ENCODE measurements at places on chromosomes 11 and 22. TPM values are rescaled to one million over a fixed set of nuclear protein-coding genes. Genes with fewer than 3 reads are reported as not detected.

- DNase-seq, result peak; percentile 96
Measured at GRCh38 chr22:27632451-27633295, 168.9 kb downstream of the MN1 start.

- DNase-seq, result no peak
Measured at GRCh38 chr22:20124083-20124787, 7.2 kb upstream of the TRMT2A start.

GRCh38 chr22:20413217-20414058 lies 19.5 kb downstream of the ZNF74 start:
- no peak for DNase-seq

- DNase-seq, result no peak
Measured at GRCh38 chr22:48959496-48959895, 868.2 kb downstream of the BRD1 start.

DNA sequence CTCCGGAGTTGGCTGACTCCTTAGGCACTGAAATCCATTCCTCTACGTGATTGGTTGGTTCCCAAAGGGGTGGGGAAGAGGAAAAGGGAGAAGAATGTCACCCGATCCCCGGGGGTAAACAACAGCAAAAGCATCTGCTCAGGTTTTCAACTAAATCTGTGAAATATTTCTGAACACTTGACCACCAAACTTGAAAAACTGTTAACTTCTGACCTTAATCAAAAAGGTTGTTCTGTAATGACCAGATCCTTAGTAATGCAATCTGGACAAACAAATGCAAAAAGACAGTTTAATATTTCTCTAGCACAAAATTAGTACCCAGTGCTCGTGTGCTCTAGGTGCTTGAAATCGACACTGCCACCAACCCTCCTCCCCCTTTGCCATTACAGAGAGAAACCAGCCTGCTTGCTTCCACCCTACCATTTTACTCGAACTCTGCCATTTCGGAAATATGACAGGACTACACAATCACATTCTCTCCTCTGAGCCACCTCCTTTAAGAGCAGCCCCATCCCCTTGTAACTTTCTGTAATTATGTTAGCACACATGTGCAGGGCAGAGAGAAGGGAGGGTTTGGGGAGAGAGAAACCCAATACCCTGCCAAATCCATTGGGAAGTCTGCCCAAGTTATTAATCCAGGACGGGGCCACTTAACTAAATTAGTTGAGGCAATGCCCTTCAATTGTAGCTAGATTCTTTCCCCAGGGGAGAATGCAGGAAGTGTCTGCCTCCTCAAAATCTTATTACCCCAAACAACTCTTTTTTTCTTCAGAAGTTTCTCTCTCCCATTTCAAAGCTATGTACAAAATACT lies 113.8 kb downstream of the RBFOX2 start:
- DNase-seq, result no peak

- no peak for DNase-seq
Measured at GRCh38 chr11:74714904-74715303, 16.3 kb downstream of the CHRDL2 start.

GRCh38 chr22:41369424-41369745 lies 12.4 kb upstream of the TEF start:
- DNase-seq, result no peak

- no peak for DNase-seq
Measured at GRCh38 chr11:17511571-17511970, 32.6 kb downstream of the USH1C start.

DNA sequence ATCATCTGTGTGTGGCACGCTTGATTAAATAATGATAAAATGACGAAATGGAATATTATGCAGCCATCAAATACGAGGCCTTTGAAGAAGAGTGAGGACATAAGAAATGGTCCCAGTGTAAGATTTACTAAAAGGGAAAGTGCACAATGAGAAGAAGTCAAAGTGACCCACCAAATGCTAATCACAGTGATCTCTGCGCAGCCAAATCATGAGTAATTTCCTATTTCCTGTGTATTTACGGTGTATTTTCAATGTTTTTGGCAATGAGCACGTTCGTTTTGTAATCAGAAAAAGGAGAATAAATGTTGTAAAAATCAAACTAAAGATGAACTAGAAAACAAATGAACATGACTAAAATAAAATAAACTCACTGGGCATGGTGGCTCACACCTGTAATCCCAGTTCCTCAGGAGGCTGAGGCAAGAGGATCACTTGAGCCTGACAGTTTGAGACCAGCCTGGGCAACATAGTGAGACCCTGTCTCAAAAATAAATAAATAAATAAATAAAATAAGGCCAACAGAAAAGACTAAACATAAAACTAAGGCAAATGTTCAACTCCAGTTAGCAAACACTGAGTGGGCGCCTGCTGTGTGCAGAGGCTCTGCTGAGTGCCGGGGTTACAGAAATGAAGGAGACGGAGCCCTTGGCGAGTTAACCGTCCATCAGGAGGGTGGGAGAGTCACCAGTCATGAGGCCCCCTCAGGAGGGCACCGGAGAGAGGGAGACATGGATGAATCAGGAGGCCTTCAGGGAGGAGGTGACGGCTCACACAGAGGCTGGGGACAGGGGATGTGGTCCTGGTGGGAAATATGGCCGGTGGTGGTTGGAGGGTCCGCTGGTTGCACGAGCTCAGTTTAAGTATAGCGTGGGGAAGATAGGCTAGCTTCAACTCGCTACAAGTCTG lies 26.0 kb upstream of the CBX7 start:
- no peak for DNase-seq

- DNase-seq, result no peak
Measured at GRCh38 chr11:118194835-118195627, 18.6 kb upstream of the SCN2B start.

GRCh38 chr11:131099013-131099412 lies 182.7 kb upstream of the SNX19 start:
- no peak for DNase-seq

- DNase-seq, result no peak
Measured at GRCh38 chr22:30875481-30876215, 92.9 kb downstream of the MORC2 start.

- no peak for DNase-seq
Measured at GRCh38 chr11:84993386-84993785, 633.8 kb downstream of the DLG2 start.

GRCh38 chr11:114159802-114160632 lies 100.5 kb downstream of the ZBTB16 start:
- peak; percentile 99 for DNase-seq

DNA sequence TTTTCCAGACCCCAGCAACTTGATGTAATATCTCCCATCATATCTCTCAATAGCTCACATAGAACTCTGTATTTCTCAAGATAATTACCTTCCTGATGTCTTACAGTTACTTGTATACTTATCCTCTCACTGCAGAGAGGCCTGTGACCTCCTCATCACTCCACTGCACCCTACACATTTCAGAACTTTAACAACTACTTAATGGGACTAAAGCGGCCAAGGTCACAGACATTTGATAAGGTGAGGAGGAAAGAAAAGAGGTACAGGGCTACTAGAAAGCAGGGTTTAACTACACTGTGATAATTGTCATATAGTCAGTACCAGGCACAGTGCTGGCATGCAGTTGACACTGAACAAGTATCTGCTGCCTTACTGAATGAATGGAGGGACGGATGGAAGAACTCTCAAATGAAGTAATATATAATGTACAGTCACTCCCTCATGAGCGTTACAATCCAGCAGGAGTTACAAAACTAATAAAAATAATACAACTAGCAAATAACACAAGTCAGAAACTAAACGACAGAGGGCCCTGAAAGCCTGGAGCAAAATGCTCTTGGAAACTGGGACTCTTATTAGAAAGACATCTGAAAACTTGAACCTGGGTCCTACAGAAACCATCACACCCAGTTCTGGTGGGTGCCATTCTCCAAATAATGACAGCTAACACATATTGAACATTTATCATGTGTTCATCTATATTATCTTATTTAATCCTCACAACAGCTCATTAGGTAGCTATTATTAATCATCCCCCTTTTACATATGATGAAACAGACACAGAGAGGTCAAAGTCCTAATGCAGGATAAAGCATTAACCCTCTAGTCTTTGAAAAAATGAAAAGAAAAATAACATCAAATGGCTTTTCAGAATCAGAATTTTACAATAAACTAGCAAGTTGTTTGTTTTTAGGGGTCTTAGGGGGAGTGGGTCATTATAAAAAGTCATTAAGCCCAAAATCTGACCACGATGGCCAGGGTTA lies 14.3 kb downstream of the PI4KA start:
- no peak for DNase-seq

DNA sequence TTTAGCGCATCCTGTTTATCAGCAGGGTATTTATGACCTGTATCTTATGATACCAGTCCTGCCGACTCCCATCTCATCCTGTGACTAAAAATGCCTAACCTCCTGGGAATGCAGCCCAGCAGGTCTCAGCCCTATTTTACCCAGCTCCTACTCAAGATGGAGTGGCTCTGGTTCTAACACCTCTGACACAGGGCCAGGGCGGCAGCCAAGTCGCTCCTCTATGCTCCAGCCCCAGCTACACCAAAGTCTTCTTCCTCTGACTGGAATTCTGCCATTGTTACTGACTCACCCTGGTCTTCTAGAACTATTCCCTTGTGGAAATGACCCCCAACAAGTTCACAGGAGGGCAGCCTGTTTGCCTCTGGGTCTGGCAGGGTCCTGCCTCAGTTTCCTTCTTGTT lies 7.9 kb upstream of the C1QTNF6 start:
- no peak for DNase-seq

DNA sequence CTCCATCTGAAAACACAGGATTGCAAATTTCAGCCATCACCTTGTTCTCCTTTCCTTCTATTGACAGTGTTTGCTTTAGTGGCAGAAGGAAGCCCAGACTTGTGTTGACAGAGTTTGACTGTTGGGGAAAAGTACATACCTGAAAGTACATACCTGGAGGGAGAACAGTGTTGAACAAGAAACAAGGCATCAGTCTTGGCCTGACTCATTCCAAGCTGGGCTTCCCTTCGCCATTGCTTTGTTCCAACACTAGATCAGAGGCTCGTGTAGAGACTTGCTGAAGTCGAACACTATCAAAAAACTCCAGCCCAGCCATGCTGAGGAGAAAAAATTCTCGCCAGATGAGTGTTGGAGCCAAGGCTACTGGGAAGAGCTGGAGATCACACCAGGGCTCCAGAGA lies 133.4 kb downstream of the BBOX1 start:
- DNase-seq, result no peak

GRCh38 chr22:37234736-37235711 lies 9.0 kb downstream of the RAC2 start:
- DNase-seq, result no peak

GRCh38 chr11:113238721-113239120 lies 75.7 kb upstream of the TTC12 start:
- no peak for DNase-seq

DNA sequence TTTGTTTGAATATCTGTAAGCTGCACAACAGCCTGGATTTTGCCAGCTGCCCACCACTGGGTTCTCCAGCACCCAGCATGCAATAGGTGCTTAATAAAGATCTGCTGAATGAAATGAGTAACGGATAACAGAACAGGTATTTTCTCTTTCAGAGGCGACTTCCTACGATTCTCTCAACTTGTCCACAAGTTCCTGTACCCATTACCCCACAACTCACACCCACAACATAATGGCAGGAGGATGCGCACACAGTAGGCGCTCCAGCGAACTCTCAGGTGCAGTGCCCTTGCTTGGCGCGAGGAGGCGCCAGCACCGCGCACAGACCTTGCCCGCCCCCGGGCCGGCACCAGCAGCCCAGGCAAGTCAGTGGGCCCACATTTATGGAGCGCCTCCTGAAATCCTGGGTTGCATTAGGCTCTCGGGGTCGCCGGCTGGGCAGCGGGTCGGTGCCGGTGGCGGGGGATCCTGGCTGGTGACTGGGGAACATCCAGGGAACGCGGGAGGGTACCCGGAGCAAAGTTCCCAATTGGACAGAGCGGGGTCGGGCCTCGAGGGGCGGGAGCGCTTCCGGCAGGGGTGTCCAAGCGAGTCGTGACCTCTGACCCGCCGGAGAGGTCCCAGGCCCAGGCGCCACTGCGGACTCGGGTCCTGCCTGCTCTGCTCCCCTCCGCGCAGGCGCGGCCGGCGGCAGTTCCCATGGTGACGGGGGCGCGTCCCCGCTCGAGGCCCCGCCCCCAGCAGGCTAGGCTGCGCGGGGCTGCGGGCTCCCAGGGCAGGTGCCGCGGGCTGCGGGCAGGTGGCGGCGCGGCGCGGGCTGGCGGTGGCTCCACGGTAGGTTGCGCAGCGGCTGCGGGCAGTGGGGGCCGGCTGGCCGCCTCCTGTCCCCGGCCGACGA lies at the start of gene KIAA1671:
TSS of gene KIAA1671 (plus strand) at position 775 of the 895 bp plus-strand sequence. CDS start 75,284 bp downstream, outside the sequence.
- peak; percentile 77 for DNase-seq

DNA sequence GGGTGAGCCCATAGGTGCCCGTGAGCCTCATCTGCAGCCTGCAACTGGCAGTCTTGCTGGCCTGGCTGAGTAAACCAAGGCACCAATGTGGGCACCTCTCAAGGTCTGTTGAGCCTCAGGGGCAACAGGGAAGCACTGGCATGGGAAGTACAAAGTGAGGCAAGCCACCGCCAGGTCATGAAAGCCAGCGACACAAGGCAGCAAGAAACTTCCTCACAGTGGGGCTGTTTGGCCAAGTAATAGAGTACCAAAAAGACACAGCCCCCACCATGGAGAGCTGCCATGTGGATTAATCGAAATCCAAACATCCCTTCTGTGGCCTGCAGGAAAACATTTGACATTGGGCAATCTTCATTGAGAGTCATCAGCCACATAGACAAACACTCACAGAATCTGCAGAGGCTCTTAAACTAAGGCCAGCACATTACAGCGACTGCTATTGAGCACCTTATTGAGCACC lies 43.6 kb upstream of the FIBIN start:
- DNase-seq, result no peak

GRCh38 chr11:2272228-2272945 lies 2.0 kb upstream of the ASCL2 start:
- DNase-seq, result no peak

DNA sequence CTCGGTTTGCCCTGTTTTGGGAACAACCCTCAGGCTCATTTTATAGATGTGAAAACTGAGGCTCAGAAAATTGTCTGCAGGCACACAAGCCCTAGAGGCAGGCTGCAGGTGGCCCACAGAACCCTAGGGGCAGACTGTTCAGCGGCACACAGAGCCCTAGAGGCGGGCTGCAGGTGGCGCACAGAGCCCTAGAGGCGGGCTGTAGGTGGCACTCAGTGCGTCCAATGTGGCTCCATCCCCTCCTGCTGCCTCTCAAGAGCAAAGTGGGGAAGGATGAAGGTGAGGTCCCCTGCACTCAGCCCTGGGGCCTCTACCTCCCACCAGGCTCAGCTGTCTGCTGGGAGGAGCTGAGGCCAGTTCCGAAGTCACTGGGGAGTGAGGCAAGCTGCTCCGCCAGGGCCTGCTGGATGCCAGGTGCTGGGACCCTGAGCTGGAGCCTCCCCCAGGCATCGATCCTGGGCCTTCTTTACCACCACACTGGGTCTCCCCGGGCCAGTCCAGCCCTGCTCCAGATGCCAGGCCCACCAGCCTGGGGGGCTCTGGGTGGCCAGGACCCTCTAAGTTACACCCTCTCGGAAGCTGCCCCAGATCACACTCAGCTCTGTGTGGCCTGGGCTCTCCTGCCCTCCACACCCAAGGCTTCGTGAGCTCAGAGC lies 2.3 kb downstream of the ACY3 start:
- DNase-seq, result no peak

- no peak for DNase-seq
Measured at GRCh38 chr11:108732395-108732794, 67.5 kb downstream of the DDX10 start.

The SEC14L6 gene
- under 0.01 TPM for total RNA-seq

The DHCR7 gene
- 40.9 TPM for total RNA-seq

The TRPM5 gene
- total RNA-seq, result not detected

The FAM180B gene
- total RNA-seq, result 0.27 TPM

The ACRV1 gene
- total RNA-seq, result not detected

The SCGB1D2 gene
- total RNA-seq, result not detected

The TIMP3 gene
- 5.9 TPM for total RNA-seq

The KRTAP5-11 gene
- total RNA-seq, result not detected

The NNMT gene
- 0.27 TPM for total RNA-seq

The INPP5J gene
- 1.6 TPM for total RNA-seq

The PTPN5 gene
- under 0.01 TPM for total RNA-seq

The PNPLA5 gene
- not detected for total RNA-seq

The OR5P2 gene
- total RNA-seq, result not detected

The DDIAS gene
- 4.0 TPM for total RNA-seq

All from hematopoietic multipotent progenitor cell (in vitro differentiated cells).